ENCODE measurements at places on chromosomes 13 and 19.

DNA sequence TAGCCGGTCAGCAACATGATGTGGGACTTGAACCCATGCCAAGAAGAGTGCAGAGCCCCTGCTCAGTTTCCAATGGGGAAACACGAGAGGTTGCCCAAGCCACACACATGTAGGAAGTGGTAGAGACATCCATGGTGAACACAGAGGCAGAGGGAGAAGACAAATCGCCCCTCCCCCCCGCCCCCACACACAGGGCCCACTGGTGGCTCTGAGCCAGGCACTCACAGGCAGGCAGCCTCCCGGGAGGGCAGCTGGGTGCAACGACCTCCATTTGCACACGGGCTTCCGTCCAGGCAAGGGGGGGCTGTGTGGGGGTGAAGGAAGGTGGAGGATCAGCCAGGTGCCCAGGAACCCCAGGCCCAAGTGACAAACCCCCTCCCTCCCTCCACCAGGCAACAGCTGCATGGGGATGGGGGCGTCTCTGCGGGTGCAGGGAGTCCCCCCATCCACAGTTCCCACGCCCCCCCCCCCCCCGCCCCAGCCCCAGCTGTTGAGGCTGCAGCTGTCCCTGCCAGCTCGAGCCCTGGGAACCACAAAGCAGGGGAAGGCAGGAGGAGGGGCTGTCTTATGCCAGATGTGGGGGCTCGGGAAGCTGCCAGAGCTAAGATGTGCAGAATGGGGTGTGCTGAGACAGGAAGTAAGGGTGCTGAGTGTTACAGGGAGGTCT, 3.4 kb downstream of the NOTCH3 start:
- peak; percentile 92 for DNase-seq

- no peak for DNase-seq
Measured at GRCh38 chr13:34678154-34678553, 263.9 kb upstream of the NBEA start.

GRCh38 chr13:26179344-26179743, 42.8 kb downstream of the RNF6 start:
- no peak for DNase-seq

- no peak for DNase-seq
Measured at GRCh38 chr19:49855676-49856573, 5.0 kb downstream of the PTOV1 start.

DNA sequence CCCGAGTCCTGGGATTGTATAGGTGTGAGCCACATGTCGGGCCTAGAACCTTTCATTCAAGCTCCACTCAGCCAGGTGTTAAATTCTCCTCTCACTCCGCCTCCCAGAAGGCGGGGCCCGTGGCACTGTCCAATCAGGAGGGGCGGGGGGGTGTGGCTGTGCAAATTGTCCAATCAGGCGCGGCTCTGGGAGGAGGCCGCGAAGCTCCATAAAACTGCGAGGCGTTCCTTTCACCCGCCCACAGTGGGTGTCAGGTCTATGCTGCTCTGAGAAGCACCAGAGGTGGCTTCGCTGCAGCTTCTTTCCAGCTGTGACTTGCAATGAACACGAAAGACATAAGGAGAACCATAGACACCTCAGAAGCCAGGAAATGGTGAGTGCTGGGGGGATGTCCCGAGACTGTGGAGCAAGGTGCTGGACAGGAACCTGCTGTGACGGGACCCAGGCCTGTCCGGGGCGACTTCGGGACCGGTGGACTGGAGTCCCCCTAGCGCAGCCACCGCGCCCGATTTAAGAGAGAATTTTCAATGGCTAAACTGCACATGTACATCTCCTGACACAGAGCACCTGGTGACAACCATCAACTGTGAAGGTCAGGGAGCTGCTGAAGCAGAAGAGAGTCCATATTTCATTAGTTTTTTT, 3.0 kb upstream of the ZNF136 start:
- DNase-seq, result no peak

DNA sequence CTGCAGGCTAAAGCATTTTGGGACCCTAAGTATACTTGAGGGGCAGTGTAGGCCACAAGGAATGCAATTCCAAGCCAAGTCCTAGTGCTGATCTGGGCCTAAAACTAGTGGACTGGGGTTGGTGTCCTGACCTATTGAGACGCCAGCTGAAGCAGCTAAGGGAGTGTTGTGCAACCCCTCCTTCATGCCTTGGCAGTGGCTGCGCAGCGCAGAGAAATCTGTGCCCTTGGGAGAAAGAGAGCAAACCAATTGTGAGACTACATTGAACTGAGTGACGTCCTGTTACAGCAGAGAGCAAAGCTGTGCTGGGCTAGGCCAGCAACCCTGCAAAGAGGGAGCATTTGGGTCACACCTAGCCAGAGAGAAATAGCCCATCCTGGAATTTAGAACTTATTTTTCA, 2715.0 kb upstream of the PCDH20 start:
- no peak for DNase-seq

DNA sequence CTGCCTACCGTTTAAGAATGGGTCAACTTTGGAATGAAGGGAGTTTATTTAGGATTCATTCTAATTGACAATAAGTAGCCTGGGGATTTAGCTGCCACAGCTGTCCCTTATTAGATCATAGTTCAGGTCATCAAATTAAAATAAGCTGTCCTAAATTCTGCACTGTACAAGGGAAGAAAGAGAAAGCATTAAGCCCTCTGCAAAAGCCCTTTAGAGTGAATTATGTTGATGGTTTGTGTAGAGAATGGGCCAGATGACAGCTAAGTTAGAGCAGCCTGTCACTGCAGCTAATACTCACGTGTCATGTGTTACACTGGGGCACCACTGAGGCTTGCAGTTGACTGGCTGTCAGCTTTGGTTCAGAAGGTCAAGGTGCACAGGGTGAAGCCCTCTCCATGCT, 737.1 kb upstream of the SLC10A2 start:
- no peak for DNase-seq

- no peak for DNase-seq
Measured at GRCh38 chr19:1026783-1027649, 608 bp downstream of the CNN2 start.

GRCh38 chr19:7901337-7901736, 2.3 kb upstream of the MAP2K7 start:
- DNase-seq, result no peak

GRCh38 chr13:41833831-41834230, 127.1 kb downstream of the VWA8 start:
- DNase-seq, result no peak
